ENCODE measurements at places on chromosomes 6 and 20.
A peak's percentile ranks its signal among the peaks of the same experiment; 100 is the strongest.

DNA sequence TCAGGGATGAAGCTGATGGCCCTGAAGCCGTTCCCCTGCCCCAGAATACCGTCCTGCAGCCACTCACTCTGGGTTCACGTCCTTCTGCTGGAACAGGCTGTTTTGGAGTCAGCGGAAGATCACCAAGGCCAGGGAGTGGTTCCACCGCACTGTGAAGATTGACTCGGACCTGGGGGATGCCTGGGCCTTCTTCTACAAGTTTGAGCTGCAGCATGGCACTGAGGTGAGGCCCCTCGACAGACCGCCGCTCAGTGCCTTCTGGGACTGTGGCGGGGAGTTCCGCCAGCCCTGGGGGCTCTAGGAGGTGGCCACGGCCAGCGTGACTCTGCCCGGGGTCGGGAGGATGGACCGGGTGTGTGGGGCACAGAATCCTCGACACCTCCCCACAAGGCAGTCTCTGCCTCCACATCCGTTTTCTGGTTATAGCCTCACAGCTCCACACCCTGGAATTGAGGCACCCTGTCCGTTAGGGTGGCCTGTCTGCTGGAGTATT, 4.1 kb upstream of the C20orf204 start:
- peaks cover 73% of the 10 kb centered on the region for H3K36me3 ChIP-seq
- no peaks in the 10 kb centered on the region for H3K4me1 ChIP-seq
- no peak overlapping the region for H3K4me3 ChIP-seq
- no peak overlapping the region for H3K27ac ChIP-seq
- no peaks in the 10 kb centered on the region for H3K27me3 ChIP-seq
- no peak for DNase-seq

DNA sequence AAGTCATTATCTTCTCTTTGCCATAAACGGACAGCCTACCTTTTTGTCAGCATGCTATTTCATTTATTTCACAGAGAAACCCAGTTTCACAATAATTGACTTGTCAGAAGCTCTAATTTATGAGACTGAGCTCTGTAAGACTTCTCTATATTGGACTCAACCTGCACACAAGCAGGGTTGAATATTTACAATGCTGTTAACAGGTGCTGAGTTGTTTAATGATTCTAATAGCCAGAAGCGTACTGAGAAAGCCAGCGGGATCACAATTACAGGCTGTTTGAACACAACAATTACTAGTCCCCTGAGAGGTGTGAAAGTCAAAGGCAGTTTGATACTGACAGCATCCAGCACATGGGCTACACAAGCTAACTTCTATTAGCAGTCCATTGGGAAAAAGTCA, 128.2 kb upstream of the SIM1 start:
- H3K36me3 ChIP-seq = peaks cover 4% of the 10 kb centered on the region
- no peaks in the 10 kb centered on the region for H3K27me3 ChIP-seq
- no peaks in the 10 kb centered on the region for H3K4me1 ChIP-seq

DNA sequence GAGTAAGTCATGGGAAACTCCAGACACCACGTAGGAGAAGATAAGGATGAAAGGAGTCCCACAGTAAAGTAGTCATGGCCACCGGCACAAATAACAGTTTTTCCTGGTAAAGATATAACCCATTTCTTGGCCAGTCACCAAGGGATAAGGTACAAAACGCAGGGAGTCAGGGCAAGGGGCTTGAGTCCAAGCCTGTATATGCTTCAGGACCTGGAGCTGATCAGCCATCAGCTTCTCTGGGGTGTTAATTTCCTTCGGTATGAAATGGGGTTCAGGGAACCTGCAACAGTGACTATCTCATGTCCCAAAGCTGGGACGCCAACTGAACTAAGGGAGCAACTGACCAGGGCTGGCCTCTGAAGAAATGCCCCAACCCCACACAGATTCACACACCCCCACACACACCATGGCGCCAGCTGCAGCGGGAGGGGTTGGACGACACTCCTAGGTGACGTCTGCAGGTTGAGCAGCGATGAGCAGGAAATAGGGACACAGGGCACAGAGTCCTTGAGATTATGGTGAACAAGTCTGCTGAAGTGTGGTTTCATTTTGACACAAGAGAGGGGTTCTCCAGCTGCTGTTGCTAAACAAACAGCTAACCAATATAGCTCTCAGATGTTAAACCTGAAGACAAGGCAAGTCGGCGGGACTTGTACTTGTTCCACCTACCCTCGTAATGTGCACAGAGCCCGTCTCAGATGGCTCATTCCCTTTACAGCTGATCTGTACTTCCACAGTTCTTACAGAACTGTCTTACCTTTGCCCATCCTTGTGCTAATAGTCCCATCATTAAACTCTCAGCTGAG, 7.4 kb upstream of the ADTRP start:
- no peaks in the 10 kb centered on the region for H3K4me1 ChIP-seq
- no peaks in the 10 kb centered on the region for H3K27me3 ChIP-seq
- H3K36me3 ChIP-seq = no peaks in the 10 kb centered on the region
- no peak overlapping the region for H3K27ac ChIP-seq
- no peak overlapping the region for H3K4me3 ChIP-seq

GRCh38 chr6:158849899-158850806, 31.0 kb upstream of the EZR start:
- no peaks in the 10 kb centered on the region for H3K36me3 ChIP-seq
- peaks cover 59% of the 10 kb centered on the region for H3K4me1 ChIP-seq
- peak; percentile 88 for DNase-seq
- no peak overlapping the region for H3K4me3 ChIP-seq
